ENCODE measurements at places on chromosomes 5 and 9.

DNA sequence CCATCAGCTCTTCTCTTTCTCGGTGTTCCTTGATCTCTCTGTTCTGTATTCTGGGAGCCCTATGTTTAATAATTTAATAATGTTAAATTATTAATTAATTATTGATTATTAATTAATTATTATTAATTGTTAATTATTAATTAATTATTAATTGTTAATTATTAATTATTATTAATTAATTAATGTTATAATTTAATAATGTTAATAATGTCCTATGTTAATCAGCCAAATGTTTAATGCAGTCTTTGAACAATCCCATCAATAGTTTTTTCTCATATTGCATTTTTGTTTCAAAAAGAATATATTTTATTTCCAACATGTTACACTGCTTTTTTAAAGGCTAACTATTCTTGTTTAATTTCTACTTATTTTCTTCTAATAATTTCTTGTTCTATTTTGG, 26.2 kb downstream of the MGAT1 start:
- DNase-seq: no peak

- DNase-seq: no peak
Measured at GRCh38 chr5:112555691-112556090, 136.6 kb upstream of the EPB41L4A start.

DNA sequence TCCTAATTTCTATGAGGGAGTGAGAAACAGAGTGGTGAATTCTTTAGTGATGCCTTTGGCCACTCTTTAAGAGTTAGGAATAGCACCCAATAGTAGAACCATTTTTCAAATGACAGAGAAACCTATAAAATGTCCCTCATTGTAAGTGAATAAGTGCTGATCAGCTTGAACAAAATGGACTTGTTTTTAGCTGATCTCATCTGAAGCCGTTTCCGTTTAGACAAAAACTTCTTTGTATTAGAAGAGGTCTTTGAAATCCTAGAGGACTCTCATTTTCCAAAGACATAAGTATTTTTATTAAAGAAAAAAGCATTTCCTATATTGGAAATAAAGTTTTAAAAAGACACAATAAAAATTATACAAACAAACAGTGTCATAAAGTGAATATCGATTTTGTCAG, 273.9 kb downstream of the ARHGEF28 start:
- DNase-seq: no peak

DNA sequence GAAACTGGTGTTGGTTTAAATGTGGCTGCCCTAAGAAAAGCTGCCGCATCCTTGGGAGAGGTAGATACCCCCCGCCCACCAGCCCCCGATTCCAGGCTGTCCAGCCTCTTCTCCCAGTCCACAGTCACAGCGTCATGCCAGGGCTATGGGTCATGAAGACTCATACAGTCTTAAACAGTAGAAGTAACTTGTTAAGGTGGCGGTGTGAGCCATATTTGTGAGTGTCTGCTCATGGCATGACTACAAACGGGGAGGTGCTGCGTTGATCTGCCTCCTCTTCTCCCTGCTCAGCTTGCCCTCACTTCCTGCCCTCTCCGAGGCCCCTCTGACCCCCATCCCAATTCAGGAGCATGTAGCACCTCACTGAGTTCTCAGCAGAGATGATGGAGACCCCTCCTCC, 20.8 kb downstream of the FGD3 start:
- no peak for DNase-seq

GRCh38 chr5:30034870-30035269, 1158.6 kb upstream of the CDH6 start:
- no peak for DNase-seq

- no peak for DNase-seq
Measured at GRCh38 chr9:112601636-112602035, 115.0 kb downstream of the KIAA1958 start.

DNA sequence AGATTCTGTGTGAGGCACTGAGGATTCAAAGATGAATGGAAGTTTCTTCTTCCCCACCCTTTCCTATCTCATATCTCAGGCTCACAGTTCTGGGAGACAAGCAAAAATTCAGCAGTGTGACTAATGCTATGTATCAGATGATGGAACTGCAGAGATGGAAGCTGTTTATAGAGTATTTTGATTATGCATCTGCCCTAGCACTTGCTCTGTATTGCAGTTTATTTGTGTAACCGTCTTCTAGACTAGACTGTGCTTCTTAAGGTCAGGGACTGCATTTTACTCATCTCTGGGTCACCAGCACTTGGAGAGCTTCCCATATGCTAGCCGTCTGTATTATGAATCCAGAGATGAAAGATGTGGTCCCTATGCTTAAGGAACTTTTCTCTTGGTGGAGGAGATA, 12.6 kb downstream of the CAVIN4 start:
- DNase-seq: no peak

- DNase-seq: no peak
Measured at GRCh38 chr5:151896031-151896691, 28.5 kb downstream of the GLRA1 start.

DNA sequence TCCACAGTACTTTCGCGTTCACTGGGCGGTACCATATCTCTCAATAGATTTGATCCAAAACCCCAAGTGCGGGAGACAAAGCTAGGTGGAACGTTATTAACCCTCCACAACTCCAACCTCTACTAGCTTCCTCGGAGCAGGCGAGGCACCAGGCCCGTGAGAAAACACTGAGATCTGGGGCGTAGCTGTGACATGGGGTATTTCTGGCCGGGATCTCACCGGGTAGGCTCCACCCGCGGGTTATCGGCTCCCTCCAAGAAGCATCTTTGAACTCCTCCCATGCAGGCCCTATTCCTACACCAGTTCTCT, 350 bp upstream of the SLC25A46 start:
- DNase-seq: no peak

DNA sequence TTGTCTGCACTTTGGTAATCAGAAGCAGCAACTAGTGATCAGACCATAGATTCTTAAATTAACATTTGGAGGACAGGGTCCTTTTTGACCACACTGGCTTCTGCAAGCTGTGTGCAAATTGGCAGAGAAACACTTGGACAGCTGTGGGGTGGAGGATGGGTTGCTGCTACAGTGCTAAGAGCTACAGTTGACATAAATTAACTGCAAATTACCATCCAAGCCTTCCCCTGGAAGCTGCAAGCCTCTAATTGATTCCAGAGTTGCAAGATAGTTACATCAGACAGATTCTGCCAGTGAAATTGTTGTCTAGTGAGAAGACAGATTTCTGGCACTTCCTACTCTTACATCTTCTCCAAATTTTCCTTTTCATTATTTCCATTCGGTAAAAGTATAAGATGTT, 517.7 kb downstream of the DIRAS2 start:
- no peak for DNase-seq

DNA sequence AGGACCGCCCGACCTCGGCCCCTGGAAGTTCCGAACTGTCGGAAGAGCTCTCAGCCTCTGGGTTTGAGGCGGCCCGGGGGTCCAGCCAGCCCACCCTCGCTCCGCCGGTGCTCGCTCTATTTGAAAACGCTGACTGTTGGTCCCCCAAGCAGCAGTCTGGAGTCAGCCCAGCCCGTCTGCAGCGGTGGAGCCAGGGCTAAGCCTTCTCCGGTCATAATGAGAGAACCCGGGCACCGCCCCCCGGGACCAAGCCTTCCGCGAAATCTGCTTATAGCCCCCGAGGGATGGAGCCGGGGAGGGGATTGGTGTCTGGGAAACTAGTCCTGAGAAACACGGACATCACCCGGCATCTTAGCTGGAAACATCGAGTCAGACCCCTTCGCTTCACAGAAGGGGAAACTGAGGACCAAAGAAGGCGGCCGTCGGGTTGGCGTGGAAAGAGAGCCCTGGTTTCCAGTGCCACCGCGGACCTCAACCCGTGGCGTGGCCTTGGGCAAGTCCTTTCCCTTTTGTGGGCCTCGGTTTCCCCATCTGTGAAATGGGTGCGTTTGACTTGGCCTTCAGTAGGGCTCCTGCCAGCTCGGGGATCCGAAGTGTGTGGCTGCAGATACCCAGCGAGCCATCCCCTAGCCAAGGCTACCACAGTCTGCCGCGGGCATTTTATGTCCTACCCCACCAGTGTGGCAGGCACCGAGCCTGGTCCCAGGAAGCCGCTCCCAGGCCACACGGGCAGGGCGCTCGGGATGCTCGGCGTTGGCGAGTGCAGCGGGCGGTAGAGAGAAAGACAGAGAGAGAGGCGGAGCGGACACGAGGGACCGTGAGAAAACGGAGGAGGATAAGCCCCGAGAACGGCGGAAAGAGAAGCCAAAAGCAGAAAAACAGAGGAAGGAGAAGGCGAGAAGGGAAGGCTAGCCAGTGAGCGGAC, 857 bp downstream of the ADAM19 start:
- DNase-seq: peak; percentile 3

- no peak for DNase-seq
Measured at GRCh38 chr9:21674894-21675293, 127.5 kb upstream of the MTAP start.

- DNase-seq: no peak
Measured at GRCh38 chr5:178206166-178207101, 2.1 kb downstream of the HNRNPAB start.

DNA sequence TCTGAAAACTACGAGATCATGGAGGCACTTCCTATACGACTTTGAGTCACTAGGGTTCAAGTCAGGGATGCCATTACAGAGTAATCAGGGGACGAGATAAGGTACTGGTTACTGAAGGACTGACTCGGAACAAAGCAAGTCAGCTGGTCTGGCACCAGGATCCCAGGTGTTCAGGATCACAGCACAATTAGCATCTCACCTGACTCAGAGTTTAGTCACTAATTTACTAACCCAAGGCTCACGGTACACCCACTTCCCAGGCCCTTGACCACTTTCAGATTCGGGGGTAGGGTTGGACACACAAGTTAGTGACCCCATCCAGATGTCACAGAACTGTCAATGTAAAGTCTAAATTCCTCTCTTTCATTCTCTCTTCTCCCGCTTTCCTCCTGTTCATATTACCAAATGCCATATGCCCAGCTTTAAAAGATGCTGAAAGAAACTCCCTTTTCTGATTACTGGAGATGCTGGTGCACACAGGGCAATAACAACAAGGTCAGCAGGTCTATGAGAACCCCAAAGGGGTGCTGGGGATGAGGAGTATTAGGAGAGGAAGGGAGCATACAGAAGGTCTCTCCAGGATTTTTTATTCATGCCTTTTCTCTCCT, 657.8 kb downstream of the TLE1 start:
- no peak for DNase-seq

- DNase-seq: no peak
Measured at GRCh38 chr9:124010665-124011321, 775 bp upstream of the LHX2 start.

GRCh38 chr5:73814233-73814846, 188.3 kb downstream of the ARHGEF28 start:
- DNase-seq: no peak

DNA sequence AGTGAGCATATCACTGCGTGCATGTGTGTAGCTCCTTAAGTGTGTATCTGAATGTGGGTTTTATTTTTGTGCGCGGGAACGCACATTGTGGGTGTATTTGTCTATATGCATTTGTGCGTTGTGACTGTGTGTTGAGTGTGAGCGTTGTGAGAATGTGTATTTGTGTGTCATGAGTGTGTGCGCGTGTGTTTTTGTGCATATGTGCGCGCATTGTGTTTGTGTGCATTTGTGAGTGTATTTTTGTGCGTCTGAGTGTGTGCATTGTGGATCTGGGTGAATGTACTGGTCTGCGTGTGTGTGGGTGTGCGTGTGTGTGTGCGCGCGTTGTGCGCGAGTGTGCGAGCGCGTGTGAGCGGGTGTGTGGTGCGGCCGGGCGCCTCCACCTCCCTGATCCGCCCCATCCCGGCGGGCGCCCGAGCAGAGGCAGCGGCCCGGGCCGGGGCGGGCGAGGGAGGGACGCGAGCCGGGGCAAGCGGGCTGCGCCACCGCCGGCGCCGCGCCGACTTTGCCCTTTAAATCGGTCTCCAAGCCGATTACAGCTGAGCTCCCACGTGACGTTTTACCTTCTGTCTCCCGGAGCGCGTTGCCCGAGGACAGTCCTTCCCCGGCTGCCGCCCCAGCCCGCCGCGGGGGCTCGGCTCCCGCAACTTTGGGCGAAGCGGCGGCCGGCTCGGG, at the start of gene RASGRF2:
TSS of gene RASGRF2 (plus strand) at position 596 of the 675 bp plus-strand sequence. CDS start 376 bp downstream, outside the sequence.
- DNase-seq: peak; percentile 29

DNA sequence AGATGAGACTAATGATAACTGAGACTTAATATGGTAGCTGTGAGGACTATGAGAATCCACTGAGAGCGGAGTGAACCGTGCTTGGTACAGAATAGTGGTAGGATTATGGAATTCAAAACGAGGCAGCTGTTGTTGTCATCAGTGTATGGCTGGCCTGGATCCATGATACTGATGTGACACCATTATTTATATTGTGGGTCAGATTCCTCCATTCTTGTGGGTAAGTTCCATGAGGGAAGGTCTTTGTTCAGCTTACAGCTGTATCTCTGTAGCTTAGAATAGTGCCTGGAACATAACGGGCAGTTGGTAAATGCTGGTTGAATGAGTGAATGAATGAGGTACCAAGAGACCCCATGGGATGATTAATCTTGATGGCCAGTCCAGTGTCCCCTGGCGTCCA, 61.8 kb downstream of the ACER2 start:
- DNase-seq: no peak

- no peak for DNase-seq
Measured at GRCh38 chr5:3385991-3386519, 209.6 kb upstream of the IRX1 start.

DNA sequence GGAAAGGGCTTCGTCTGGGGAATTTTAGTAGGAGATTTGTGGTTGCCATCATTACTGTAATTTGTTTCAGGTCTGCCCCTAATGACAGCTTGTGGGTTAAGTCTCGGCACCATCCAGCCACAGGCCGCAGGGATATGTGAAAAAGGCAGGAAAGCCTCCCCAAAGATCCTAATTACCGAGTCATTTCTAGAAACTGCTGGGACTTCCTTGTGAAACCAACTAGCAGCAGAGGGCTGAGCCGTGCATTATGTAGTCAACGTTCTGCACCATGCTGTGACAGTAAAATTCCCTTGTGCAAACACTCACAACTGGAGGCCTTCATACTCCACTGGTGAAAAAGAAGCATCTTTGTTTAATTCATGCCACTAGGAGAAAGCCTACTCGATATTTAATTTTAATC, 230.3 kb downstream of the MPDZ start:
- no peak for DNase-seq

GRCh38 chr9:114720086-114720676, 38.2 kb upstream of the TEX48 start:
- DNase-seq: no peak

DNA sequence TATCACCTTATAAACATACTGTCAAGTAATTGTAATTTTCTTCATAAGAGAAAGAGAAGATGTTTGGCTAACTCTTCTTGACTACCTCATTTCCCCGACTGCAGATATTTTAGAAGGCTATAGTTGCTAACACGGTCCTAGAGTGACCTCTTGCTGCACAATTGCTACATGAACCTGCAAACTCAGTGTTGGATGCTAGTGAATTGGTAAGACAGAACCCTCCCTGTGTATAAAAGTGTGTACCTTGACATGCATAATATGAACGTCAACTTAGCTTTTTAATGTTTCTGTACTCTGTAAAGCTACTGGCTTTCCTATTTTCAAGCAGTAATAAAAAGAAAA, 46.7 kb upstream of the CER1 start:
- no peak for DNase-seq

DNA sequence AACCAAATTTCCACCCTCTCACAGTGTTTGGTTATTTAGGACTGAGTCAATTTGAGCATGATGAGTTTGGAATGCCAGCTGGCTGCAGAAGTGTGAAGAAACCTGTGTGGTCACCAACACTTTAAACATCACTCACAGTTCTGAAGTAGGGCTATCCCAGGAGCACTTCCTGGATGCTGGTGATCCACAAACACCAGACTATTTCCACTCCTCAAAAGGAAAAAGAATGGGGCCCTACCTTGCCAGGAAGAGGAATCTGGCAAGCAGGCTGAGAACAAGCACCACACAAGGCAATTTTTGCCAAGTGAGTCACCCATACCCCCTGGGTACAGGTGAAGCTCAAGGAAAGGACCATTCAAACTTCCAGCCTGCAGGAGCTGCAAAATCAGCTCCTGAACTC, 294.2 kb upstream of the PTGER4 start:
- no peak for DNase-seq

Measured in T follicular helper cell (primary cell).